Activated T-cell treated with anti-CD3 and anti-CD28 coated beads, Interleukin-2, amount 50 U/mL, for 48 hours (primary cell): ENCODE measurements at places on chromosomes 6 and 20.

DNA sequence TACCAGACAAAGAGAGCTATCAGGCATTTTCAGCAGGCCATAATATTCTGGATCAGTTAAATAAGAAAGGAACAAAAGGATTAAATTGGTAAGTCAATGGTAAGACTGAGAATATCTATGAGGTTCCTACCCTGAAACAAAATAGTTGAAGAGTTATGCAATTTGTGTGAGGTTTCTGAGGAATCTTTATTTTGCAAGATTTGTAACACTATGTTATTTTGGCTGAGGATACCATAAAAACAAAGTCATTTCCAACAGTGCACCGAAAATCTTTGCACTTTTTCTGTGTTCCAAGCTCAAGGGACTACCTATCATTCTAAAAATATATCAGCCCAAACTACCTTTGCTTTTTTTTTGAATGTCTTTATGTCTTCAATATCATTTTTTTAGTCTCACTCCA, 383.3 kb upstream of the CITED2 start:
- no peak for DNase-seq

DNA sequence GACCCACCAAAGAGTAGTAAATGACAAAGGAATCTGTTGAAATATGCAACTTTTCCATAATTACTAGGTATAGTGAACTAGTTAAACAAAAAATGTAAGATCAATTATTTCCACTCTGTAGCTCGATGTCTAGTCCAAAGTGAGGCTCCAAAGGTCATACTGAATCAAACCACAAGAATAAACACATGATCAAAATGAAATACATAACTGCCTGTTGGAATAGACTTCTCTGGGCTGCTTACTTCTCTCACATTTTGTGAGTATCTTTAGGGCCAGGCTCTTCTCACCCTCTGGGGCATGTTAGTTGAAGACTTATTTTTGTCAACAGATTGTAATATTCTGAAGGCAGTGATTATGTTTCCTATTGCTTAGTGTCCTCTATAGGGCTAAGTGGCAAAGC, 103.7 kb upstream of the TMEM170B start:
- no peak for DNase-seq

DNA sequence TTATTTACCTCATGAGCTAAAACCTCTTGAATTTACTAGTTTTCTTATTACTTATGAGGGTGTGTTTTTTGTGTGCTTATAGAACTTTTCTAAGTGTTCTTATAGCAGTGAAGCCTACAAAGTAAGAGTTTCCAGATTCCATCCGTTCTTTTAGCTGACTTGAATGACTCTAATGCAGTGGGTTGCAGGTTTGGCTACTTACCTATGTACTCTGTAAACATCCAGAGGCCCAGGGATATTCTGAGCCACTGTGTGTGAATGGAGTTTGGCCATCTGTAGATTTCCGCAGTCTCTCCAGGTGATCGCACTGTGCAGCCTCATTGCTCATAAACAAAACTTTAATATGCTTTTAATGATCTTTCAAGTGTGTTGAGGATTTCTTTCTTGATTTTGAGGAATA, 157.8 kb downstream of the MYO6 start:
- DNase-seq = no peak

GRCh38 chr6:3752531-3753227, 1.2 kb upstream of the PXDC1 start:
- no peak for DNase-seq

DNA sequence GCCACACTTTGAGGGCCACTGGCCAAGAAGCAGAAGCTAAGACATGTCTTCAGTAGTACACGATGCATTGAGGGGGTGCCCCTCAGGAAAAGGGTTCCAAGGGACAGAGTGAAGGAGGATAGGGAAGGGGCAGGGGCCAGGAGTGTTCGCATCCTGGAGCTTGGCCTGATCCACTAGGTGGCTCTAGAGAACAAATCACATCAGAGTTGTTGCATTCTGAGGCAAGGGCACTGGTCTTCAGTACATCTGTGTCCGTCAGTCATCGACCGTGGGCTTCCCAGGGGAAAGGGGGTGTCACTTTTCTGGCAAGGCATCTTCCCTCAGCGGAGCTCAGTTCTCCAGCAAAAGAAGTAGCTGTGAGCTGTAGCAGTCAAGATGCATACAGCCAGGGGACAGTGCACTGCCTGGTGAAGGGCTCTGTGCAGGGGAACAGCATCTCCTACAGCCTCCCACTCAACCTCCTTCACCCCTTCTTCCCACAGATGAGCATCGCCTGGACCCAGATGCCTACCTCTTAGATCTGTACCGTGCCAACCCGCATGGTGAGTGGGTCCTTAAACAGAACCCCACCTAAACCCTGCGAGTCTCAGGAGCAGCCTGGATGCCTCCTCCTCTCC, 47.8 kb downstream of the ARHGAP40 start:
- no peak for DNase-seq

DNA sequence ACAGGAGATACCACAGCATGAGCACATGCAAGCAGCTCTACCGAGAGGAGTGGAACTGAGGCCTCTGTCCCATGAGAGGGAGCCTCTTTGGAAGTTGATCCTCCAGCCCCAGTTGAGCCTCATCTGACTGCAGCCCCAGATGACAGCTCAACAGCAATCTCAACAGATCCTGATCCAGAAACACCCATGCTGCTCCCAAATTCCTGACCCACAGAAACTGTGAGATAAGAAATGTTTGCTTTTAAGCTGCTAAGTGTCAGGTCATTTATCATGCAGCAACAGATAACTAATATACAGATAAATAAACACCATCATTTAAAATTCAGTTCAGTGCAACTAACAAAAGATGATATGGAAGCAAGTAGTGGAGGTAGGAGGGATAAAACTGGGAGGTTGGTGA, 4.8 kb upstream of the ARFGEF2 start:
- no peak for DNase-seq

DNA sequence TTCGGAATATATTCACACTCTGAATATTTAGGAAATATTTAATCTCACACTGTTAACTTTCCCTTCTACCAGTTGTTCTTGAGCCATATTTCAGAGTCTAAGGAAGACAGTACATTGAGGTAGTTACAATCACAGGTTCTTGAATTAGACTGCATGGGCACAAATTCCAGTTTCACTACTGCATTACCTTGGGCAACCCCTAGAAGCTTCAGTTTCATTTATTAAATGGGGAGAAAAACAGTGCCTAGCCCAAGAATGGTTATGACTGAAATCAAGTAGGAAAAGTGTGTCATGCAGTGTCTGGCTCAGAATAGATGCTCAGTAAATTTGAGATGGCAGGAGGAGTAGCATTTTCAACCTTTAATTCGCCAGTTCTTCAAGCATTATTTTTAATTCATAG, 124.5 kb upstream of the SAMD5 start:
- no peak for DNase-seq

DNA sequence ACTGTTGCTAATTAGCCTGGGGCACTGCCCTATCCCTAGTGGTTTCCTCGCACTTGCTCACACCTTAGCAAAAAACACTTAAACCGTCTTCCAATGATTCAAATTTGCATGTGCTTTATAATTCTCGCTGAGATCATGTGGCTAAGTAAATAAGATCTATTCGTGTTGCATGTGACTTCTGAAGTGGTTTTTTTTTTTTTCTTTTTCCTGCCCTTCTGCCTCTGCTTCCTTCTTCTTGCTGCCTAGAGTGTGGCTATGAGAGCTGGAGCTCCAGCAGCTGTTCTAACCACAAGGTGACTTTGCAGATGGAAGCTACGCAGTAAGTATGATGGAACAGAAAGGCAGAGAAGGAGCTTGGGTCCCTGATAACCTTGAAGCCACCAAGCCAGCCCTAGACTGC, 36.5 kb downstream of the SULF2 start:
- DNase-seq = no peak

DNA sequence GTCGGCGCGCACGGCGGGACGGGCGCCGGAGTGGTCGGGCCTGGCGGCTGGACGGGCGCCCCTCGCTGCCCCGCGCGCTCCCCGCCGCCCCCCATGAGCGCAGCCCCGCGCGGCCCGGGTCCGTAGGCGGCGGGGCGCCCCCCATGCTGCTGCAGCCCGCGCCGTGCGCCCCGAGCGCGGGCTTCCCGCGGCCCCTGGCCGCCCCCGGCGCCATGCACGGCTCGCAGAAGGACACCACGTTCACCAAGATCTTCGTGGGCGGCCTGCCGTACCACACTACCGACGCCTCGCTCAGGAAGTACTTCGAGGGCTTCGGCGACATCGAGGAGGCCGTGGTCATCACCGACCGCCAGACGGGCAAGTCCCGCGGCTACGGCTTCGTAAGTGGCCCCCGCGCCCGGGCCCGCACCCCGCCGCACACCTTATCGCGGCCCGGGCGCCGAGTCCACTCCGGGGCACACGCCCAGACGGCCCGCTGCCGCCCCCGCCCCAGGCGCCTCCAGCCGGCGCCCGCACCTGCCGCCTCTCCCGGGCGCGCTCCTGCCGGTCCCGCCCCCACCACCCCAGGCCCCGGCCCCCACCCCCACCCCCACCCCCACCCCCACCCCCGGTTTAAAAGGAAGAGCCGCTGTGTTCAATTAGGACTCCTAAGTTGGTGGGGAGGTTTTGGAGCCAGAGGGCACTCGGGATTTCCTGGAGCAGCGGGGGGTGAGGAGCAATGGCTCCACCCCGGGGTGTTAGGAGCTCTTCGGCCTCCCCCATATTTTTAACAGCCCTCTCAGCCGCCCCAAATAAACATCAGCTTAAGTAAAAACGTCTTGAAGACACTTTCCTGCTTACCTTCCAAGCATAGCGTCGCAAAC, 474 bp downstream of the RBM38 start:
- DNase-seq = peak; percentile 63

GRCh38 chr20:47792021-47792618, 6.8 kb upstream of the SULF2 start:
- DNase-seq = no peak

DNA sequence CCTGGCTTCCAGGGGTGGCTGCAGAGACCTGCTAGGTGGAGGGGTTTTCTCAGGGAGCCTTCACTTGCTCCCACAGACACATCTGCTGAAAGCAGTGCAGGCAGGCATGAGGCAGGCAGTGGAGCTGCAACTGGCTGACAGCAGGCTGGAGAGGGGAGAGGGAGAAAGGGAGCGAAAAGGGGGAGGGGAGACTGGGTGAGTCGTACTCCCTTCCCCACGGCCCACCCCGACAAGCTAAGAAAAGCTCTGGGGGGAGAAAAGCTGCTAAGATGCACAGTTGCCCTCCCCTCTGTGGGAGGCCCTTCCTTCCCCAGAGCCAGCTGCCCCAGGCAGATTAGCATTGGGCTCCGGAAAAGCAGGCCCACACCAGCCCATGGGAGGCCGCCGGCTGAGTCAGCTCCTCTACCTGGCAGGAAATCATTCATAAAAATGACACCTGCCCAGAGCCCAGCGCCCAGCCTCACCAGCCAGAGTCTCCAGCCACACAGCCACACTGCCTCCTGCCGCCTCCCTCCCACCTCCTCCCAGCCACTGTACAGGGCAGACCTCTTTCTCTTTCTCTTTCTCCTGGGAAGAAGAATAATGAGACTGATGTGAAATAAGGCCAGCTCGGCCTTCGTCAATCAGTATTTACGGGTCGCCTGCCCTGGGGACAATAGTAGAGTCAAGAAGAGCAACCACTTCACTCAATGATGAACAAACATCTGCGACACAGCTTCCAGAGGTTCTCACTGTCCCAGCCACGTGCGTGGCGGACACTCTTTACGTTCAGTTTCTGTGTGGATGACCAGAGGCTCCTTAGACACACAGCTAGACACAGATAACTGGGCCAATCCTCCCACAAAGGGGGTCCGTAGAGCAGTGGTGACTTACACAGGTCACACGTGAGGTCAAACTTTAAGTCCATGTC, 7.7 kb upstream of the C20orf203 start:
- no peak for DNase-seq

DNA sequence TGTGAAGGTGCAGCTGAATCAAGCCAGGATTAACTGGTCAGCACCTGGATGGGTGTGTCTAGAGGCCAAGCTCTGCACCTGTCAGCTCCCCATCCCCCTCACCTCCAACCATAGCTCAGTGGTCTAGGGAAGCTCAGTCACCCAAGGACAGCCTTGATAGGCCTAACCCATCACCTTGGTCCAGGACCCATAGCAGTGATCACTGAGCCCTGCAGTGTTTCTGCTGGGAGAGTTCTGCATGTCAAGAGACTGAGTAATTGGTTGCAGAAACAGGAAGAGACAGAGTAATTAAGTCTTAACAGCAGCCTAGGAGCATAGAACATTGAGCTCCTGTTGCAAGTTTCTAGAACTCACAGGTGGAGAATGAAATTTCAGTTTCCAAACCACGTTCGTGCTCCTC, 18.7 kb upstream of the RALGAPB start:
- DNase-seq = no peak

DNA sequence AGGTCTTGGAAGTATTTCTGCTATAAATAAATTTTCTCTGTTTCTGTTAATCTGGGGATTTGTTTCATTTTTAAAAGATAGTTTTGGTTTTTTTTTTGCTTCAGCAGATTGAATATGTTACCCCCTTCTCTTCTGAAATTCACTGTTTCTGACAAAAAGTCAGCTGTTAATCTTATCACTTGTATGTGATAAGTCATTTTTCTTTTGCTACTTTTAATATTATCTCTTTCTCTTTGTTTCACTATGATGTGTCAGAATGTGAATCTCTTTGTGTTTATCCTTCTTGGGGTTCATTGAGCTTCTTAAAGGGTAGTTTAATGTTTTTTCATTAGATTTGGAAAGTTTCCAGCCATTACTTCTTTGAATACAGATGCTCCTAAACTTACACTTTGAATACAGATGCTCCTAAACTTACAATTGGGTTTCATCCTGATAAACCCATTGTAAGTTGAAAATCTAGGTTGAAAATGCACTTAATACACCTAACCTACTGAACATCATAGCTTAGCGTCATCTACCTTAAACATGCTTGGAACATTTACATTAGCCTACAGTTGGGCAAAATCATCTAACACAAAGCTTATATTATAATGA, 154.2 kb upstream of the COL21A1 start:
- no peak for DNase-seq

DNA sequence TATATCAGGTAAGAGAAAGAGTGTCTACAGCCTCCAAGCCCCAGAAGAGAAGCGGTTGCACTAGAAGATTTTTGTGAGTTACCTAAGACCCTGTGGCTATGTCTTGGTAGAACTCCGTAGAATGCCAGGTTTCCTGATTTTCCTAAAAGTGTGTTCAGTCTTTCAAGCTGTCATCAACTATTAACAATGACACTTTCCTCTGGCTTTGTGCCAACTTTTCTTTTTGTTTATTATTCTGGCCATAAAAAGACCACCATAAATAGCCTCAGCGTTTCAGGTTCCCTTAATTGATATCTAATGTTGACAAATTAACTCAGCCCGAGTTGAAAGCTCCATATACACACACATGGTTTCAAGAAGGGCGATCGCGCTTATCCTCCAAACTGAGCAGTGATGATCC, 1.2 kb downstream of the PAK5 start:
- no peak for DNase-seq

- no peak for DNase-seq
Measured at GRCh38 chr6:132122871-132123270, 171.7 kb upstream of the CCN2 start.

GRCh38 chr6:45930420-45931040, 85.1 kb downstream of the CLIC5 start:
- DNase-seq = peak; percentile 78
